ENCODE measurements at places on chromosomes 1 and 21.

DNA sequence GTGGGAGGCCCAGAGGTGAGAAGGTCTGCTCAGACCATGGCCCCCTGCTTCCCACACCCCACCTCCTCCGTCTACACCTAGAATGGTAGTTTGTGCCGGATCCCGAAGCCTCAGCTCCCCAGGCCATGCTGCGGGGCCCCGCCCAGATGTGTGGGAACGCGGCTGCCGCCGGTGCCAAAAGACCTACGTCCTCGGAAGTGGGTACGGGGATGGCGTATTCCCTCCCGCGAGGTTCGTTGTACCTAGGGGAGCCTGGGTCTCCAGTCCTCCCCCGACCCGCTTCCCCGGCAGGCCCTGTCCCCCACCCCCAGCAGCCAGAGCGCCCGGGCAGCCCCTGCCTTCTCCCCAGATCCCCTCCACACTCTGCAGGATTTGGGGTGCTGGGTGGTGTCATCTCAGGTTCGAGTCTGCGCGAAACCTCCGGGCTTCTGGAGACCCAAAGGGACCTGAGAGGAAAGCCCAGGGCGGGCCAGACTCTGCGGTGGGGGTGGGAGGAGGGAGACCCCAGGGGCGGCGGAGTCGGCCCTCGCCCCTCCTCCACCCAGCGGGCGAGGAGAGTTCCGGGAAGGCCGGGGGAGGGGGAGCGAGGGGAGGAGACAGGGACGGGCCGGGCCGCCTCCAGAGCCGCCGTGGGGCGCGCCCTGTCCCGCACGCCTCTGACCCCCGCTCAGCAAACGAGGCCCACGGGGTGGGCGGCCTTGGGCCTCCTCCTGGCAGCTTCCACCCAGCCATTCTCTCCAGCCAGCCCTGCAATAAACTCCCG is 6.2 kb upstream of the PRDM16 start:
- peak; percentile 47 for DNase-seq

DNA sequence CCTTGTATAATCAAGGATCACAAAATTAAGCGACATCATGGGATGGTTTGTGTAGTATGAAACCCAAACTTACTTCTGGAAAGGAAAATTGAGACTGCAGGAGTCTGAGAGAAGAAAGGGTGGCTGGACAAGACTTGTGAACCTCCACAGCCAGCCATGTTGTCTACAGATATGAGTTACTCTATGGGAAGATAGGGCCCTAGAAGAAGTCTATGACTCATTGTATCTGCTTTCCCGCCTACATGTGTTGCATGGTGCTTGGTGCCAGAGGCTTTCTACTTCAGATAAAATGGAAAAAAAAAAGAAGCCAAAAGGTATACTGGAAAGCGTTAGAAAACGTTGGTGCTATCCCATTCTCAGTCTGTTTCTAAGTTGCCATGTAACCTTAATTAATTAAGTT is 18.7 kb upstream of the OR6N2 start:
- DNase-seq: no peak

DNA sequence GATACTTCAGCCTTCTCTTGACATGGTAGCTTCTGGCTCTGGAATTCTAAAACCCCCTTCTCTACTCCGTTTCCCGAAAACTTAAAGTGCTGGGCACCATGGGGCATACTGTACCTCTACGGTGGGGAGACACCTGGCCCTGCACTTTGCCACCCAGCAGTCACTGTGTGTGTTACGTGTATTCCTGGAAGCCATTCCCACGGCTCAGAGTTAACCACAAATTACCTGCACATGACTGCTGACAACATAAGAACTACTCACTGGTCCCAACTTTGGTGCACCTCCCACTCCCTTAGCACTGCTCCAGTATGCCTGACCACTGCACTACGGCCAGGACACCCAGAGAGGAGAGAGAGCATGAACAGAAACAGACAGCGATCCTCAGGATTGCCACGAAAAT is 29.4 kb upstream of the TMPRSS2 start:
- DNase-seq: no peak

- no peak for DNase-seq
These were observed 34.4 kb downstream of the TESK2 start for GRCh38 chr1:45456531-45456930.

GRCh38 chr1:70318191-70318590 is 36.3 kb downstream of the ANKRD13C start:
- DNase-seq: no peak

DNA sequence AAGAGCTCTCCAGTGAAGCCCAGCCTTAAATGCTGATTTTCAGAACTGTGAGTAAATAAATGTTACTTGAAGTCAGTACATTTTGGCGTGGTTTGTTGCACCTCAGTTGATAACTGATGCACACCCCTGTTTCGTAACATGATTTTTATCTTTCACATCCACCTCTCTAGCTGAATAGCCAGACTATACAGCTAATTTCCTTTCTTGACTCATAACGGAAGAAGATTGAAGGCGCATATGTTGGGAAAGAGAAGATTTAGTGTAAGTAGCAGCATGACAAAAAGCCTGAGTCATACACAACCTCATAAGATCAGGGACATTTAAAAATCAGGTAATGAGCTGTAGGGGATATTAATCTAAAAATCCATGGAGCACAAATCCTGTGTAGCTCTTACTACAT is 716.2 kb upstream of the ZP4 start:
- DNase-seq: no peak

GRCh38 chr1:233613252-233614172 is at the start of gene KCNK1:
Gene KCNK1, plus strand, starts transcription at chr1:233614106. Its CDS starts 66 bp downstream, at chr1:233614172.
- DNase-seq: peak; percentile 77

DNA sequence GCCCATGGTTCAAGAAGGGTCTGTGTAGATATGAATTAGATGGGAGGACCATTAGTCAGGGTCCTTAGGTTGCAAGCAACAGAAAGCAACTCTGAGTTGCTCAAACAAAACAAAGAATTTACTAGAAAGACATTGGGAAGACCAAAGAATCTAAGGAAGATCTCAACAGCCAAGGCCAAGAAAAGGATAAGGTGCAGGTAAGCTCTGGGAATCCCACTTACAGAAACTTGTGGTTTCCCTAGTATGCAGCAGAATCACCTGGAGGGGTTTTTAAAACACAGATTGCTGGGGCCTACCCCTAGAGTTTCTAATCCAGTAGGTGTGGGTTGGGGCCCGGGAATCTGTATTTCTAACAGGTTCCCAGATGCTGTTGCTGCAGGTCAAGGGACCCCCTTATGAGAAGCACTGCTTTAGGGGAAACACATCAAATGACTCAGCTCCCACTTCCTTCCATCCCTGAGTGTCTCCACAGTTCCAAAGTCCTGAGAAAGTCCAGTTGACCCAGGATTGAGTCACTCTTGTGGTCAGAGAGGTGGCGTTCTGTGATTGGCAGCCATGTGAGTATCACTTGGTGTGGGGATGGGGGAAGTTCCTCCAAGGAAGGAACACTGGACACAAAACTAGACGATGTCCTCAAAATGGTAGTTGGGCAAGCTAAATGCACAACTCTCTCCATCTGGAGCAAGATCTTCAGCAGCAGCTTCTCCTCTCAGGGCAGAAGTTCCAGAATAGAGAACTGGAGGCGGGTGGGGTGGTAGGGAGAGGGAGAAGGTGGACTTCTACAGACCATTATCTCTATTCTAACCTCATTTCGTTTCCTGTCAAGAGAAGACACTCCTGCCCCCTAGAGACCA is 24.2 kb upstream of the EYA3 start:
- no peak for DNase-seq

GRCh38 chr1:32924881-32925344 is 23.7 kb upstream of the TMEM54 start:
- DNase-seq: no peak

DNA sequence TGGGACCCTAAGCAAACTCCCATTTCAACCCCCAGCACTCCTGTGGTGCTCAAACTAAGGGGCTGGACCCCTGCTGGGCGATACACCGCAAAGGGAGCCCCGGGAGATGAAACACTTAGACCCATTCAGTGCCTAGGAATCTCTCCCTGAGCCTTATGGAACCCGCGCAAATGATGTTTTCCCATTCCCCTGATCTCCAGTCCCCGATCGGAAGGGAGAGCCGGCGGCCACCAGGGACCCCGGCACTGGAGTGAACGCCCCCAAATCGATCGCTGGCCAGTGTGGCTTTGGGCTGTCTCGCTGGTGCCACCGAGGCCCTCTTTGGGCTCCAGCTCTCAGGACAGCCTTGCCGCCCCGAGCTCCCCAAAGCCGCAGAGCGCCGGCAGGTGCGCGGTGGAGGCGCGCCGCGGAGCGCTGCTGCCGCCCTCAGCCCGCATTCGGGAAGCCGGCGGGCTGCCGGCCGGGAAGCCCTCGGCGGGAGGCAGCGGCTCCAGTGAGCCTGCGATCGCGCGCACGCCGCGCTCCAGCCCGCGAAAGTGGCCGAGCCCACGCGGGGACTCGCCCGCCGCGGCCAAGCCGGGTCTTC is 1.1 kb downstream of the PLXNA2 start:
- DNase-seq: no peak

DNA sequence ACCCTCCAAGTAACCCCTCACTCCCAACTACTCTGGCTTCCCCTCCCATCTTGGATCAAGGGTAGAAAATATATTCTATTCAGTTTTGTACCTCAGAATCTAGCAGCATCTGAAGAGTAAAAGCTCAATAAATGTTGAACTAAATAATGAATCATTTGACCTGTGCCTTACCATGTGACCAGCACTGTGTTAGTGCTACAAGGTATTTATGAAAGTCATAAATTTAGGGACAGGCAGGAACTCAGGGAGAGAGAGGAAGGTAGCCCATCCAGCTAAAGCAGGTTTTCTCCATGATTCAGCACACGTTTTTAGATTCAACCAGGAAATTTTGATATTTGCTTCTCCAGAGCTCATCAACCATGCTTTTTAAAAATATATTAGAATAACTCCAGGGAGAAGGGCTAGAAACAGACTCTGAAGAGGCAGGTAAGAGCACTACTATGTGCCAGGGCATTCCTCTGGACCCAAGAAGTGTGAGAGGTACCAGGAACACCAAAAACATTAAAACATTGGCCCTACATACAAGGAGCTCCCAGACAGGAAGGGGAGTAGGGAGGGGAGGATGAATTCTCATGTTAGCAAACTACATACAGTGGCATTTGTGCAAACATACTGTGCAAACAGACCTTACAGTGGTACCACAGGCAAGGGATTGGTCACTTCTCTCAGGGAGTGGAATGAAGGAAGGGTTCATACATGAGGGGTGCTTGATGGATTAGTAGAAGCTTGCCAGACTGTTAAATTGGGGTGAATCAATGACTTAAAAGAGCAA is 64.3 kb downstream of the FYB2 start:
- DNase-seq: no peak

DNA sequence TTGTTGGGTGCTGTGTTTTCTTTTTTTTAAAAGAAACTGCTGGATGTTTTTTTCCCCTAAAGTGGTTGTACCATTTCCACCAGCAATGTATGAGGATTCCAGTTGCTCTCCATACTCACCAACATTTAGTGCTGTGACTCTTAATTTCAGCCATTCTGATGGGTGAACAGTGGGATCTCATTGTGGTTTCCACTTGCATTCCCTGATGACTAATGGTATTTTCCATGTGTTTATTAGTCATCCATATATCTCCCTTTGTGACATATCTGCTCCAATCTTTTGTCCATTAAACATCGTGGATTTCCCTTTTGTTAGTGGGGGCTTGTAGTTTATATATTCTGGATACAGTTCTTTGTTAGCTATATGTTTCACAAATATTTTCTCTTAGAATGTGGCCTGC is 206.0 kb downstream of the CAMTA1 start:
- DNase-seq: no peak

- DNase-seq: no peak
These were observed 35.5 kb upstream of the LRRC52 start for GRCh38 chr1:165508291-165508690.

DNA sequence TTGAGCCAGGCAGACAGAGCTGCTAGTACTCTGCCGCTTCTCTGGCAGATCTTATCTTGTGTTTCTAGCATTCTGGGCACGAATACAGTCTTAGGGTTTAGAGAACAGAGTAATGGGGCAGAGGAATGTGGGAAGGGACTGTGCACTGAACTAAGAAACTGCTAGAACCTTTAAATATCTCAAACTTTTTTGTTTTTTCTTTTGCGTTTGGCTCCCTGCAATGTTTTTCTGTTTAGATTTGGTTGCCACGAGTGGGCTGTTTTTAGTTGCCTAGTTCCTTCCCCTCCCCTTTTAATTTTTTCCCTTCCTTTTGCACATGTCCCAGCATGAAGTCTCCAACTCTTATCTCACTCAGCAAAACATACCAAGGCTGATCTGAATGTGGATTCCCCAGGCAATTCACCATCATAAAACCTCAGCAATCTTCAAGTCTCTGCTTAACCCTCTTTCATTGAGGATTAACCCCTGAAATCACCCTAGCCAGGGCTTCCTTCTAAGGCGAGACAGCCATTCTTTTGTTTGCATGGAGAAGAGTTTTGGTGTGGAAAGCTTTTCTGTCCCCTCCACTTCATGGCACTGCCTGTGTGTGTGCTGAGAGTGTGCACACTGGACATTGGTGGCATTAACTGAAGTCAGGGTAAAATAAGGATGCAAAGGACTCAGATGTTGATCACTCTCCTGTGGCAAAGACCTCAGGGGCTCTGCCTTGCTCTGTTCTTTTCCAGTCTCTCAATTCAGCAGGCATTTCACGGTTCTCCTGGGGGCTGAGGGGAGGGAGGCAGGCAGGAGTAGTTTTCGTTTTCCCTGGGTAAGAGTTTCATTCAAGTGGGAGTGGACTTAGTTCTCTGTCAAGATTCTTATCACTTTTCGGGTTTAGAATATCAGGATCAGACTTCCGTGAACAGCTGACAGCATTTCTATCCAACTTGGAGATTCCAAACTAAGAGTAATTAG is 2.8 kb upstream of the ATF3 start:
- no peak for DNase-seq

DNA sequence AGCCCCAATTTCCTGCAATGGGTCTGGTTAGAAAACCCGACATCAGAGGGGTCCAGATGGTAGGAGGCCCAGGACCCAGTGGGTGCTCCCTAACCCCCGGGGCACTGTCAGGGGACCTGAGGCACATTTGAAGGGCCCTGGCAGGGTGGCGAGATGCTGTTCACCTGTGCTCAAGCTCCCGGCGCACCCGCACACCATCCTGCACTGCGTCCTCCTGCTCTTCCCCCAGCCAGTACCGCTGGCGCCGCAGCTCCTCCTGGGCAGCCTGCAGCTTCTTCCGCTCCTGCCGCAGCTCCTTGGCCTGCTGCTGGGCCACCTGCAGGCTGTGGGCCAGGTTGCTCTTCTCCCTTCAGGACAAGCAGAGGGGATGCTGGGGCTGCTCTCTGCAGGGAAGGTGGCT is 36.0 kb downstream of the RNU1-1 start:
- DNase-seq: no peak

- no peak for DNase-seq
These were observed 193.8 kb downstream of the DPYD start for GRCh38 chr1:97727029-97727428.

GRCh38 chr1:24388331-24388885 is 25.2 kb downstream of the STPG1 start:
- no peak for DNase-seq

- no peak for DNase-seq
These were observed 593 bp upstream of the CD53 start for GRCh38 chr1:110872366-110872744.
